Neural progenitor cell (in vitro differentiated cells): ENCODE measurements at places on chromosomes 1 and 21.
A peak's percentile ranks its signal among the peaks of the same experiment; 100 is the strongest.

- no peak for DNase-seq
- H3K27me3 ChIP-seq = no peaks in the 10 kb centered on the region
- no peak overlapping the region for H3K4me3 ChIP-seq
- H3K36me3 ChIP-seq = no peaks in the 10 kb centered on the region
- H3K4me1 ChIP-seq = peaks cover 10% of the 10 kb centered on the region
- no peak overlapping the region for H3K27ac ChIP-seq
Measured at GRCh38 chr1:16088351-16088911, 15.0 kb upstream of the FAM131C start.

DNA sequence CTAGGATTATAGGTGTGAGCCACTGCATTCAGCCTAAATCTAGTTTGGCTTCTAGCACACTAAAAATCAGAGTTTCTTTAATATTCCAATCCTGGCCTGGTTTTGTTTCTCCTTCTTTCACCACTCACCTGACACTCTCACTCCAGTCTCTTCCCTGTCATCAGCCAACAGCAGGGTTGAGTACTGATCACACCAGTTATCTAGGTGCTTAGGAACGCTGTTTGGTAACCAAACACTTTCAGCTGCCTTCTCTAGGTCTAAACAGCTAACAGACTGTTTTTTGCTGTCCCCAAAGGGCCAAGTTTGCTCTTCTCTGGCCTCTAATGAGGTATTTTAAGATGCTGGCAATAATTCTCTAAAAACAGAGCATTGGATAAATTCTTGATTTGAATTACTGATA is 17.7 kb upstream of the FRRS1 start:
- H3K4me1 ChIP-seq = no peaks in the 10 kb centered on the region
- H3K4me3 ChIP-seq = no peak overlapping the region
- H3K36me3 ChIP-seq = no peaks in the 10 kb centered on the region

GRCh38 chr1:227357171-227357926 is 39.1 kb upstream of the CDC42BPA start:
- H3K27ac ChIP-seq = no peak overlapping the region
- no peaks in the 10 kb centered on the region for H3K4me1 ChIP-seq
- no peaks in the 10 kb centered on the region for H3K36me3 ChIP-seq

DNA sequence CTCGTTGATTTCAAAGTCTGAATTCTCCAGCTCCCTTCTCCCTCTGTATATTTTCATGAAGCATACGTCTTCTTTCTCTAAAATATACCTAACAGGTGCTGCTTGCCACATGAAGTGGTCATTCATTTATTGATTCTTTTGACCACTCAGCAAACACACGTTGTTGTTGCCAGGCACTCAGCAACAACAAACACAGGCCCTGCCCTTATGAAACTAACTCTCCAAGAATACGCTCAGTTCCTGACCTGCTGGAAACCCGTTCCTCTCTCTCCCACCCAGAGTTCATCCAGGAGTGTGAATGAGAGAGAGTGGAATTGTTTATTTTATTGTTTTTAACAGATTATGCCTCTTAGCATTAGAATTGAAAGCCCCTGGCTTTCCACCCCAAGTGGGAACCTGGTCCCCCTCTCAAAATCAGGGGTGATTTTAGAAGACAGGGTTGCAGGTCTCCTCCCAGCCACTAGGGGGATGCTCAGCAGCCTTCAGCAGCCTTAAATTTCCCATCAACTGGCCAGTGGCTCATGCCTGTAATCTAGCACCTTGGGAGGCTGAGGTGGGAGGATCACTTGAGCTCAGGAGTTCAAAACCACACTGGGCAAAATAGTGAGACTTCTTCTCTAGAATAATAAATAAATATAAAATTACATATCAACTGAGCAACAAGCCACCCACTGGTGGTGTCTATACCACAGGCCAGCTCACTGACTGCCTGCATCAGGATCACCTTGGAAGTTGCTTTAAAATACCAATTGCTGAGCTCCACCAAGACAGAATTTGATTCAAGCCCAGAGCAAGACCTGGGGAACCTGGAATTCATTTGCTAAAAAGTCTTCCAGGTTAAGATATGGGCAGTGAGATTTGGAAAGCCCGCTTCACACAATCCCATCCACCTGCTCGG is 181.0 kb upstream of the KLHDC7A start:
- H3K4me1 ChIP-seq = peaks cover 18% of the 10 kb centered on the region
- DNase-seq = peak; percentile 68
- H3K27ac ChIP-seq = no peak overlapping the region
- H3K36me3 ChIP-seq = no peaks in the 10 kb centered on the region

DNA sequence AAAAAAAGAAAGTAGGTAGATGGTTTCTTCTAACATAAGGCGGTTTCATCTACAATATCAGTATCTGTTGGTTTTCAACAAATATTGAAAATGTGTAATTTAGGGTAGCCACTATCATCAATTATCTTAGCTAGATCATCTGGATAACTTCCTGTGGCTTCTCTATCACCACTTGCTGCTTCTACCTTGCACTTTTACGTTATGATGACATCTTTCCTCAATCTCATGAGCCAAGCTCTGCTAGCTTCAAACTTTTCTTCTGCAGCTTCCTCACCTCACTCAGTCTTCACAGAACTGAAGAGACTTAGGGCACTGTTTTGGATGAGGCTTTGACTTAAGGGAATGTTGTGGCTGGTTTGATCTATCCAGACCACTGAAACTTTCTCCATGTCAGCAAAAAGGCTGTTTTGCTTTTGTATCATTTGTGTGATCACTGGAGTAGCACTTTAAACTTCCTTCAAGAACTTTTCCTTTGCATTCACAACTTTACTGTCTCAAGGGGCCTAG is 144.9 kb upstream of the HP1BP3 start:
- no peak overlapping the region for H3K4me3 ChIP-seq
- peaks cover 5% of the 10 kb centered on the region for H3K36me3 ChIP-seq
- no peak overlapping the region for H3K27ac ChIP-seq
- DNase-seq = no peak

DNA sequence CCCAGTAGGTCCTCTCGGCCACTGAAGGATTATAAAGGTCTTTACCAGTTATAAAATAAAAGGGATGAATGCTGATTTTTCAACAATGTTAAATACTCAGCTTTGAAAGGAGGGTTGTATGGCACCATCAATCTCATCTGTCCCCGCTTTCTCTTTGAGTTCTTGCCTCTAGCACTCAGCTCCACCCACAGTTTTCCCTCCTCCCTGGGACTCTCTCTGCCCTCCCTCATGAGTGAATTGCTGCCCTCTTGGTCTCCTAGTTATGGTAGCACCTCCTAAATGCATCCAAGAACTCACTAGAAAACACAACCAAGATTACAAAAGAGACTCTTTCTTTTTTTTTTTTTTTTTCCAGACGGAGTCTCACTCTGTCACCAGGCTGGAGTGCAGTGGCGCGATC is 91.0 kb downstream of the TEX35 start:
- no peak overlapping the region for H3K4me3 ChIP-seq
- H3K27ac ChIP-seq = no peak overlapping the region
- no peaks in the 10 kb centered on the region for H3K36me3 ChIP-seq
- no peak for DNase-seq

GRCh38 chr1:198841477-198841876 is 202.6 kb downstream of the PTPRC start:
- no peaks in the 10 kb centered on the region for H3K4me1 ChIP-seq
- no peak overlapping the region for H3K4me3 ChIP-seq
- H3K27ac ChIP-seq = no peak overlapping the region

- H3K4me1 ChIP-seq = no peaks in the 10 kb centered on the region
- H3K4me3 ChIP-seq = no peak overlapping the region
- no peaks in the 10 kb centered on the region for H3K27me3 ChIP-seq
- no peak for DNase-seq
- H3K36me3 ChIP-seq = no peaks in the 10 kb centered on the region
- H3K27ac ChIP-seq = no peak overlapping the region
Measured at GRCh38 chr1:31980835-31981455, 32.7 kb upstream of the KHDRBS1 start.

DNA sequence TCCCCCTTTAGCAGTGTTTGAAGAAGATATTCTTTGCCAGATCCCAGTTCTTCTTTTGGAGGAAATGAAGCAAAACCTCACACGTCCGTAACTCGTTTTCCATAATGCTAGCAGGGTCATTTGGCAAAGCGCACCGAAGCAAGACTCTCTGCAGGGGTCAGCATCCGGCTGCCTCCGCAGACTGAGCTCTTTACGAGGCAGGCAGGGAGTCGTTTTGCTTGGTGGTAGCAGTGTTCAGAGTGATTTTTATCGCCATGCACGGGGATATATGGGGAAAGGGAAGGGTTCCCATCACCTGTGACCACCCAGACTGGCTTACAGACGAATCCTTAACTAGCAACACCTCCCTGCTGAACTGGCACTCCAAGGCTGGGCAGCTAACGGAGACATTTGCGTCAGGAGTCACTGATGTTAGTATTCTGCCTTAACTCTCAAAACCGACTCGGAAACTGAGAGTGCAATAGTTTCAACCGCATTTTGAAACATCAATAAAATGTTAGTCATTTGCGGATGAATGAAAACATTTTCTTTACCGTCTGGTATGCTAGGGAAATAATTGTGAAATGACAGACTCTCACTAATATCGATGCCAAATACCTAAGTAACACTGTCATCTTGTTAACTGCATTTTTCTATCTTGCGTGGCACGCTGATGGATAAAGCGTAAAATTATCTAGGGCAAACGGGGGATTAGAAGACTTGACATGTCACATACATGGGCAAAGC is 2.2 kb upstream of the NEGR1 start:
- H3K27ac ChIP-seq = no peak overlapping the region
- peak overlapping the region; percentile 69 for H3K4me3 ChIP-seq
- H3K36me3 ChIP-seq = no peaks in the 10 kb centered on the region
- H3K27me3 ChIP-seq = peaks cover 57% of the 10 kb centered on the region

DNA sequence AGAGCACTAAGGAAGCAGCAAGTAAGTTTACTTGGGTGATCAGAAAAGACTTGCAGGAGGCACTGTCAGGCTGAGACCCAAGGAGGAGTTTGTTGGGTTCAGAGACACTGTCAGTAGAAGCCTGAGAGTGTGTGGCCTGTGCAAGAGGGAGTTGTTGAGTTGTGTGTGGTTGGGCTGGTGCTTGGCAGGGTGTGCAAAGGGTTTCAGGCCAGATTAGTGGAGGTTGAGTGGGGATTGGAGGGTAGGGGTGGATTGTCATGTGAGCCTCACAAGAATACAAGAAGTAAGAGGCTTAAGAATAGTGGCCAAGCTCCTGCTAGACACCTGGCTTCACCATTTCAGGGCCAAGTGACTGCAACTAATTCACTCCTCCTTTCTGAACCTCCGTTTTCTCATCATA is 8.9 kb upstream of the KIF21B start:
- H3K4me1 ChIP-seq = peaks cover 7% of the 10 kb centered on the region
- peak; percentile 45 for DNase-seq
- no peak overlapping the region for H3K4me3 ChIP-seq
- H3K27ac ChIP-seq = no peak overlapping the region
- H3K27me3 ChIP-seq = no peaks in the 10 kb centered on the region

DNA sequence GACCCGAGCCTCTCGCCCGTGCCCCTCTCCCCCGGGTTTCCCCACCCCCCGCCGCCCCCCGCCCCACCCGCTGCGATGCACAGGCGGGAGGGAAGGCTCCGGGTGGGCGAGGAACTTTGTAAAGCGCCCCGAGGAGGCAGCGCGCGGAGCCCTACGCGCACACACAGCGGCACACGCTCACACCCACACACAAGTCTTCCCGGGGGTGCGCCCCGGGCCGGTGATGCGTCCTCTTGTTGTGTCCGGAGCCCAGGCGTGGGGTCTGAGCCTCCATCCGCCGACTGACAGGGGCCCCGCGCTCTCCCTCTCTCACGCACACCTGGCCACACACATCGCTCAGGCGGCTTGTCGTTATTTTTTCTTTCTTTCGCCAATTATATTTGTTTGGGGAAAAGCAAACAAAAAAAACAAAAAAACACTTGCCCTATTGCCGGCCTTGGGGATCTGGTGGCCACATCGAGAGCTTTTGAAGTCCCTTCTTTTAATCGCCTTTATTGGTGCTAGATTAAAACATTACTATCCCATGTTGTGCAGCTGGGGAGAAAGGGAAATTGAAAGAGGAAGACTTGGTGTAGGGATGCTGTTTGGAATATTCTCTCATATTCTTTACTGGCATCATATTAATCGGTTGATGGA is 770 bp downstream of the NTNG1 start:
- DNase-seq = peak; percentile 61
- peaks cover 5% of the 10 kb centered on the region for H3K4me1 ChIP-seq
- no peak overlapping the region for H3K27ac ChIP-seq
- peaks cover 42% of the 10 kb centered on the region for H3K27me3 ChIP-seq
- peak overlapping the region; percentile 64 for H3K4me3 ChIP-seq

DNA sequence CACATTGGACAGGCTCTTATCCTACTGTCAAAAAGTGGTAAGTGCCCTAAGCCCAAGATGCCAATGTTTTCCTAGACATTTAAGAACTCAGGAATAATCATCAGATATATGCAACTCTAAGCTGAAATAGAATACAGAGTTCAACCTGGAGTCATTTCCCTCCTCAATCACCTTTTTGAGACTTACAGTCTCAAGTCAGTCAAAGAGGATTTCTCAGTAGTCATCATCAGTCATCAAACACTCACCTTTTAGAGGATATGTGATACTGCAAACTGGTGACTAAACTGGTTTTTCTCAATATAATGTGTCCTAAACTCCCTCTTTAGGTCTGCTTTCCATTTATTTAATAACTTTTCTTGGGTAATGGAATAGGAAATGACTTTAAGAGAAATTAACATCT is 145.3 kb upstream of the ADAMTS5 start:
- no peaks in the 10 kb centered on the region for H3K4me1 ChIP-seq
- no peak overlapping the region for H3K27ac ChIP-seq
- H3K36me3 ChIP-seq = no peaks in the 10 kb centered on the region
- no peak overlapping the region for H3K4me3 ChIP-seq
- no peak for DNase-seq

GRCh38 chr1:71788113-71788512 is 494.2 kb downstream of the NEGR1 start:
- no peaks in the 10 kb centered on the region for H3K36me3 ChIP-seq
- no peak overlapping the region for H3K4me3 ChIP-seq
- no peaks in the 10 kb centered on the region for H3K4me1 ChIP-seq
- DNase-seq = no peak

DNA sequence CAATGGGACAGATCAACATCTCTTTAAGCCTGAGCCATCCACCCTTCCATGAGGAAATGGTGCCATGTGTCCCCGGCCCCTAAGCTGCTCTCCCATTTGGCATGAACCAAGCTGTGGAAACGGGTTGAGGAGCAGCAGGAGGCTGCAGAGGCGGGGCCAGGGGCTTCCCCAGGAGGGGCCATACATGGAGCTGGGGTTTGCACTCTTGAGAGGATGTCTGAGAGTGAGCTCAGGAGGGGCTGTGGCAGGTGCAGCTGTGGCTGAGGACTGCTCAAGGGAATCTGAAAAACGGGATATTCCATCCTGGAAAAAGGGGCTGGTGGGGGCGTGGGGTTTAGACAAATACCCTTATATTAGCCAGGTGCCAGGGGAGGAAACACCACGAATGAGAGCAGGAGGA is 7.1 kb upstream of the CLEC20A start:
- no peaks in the 10 kb centered on the region for H3K36me3 ChIP-seq
- no peak overlapping the region for H3K27ac ChIP-seq
- no peaks in the 10 kb centered on the region for H3K4me1 ChIP-seq
- no peaks in the 10 kb centered on the region for H3K27me3 ChIP-seq
- no peak overlapping the region for H3K4me3 ChIP-seq
- no peak for DNase-seq

- peaks cover 29% of the 10 kb centered on the region for H3K27me3 ChIP-seq
- peak; percentile 31 for DNase-seq
- H3K27ac ChIP-seq = no peak overlapping the region
- H3K4me3 ChIP-seq = peak overlapping the region; percentile 43
- no peaks in the 10 kb centered on the region for H3K36me3 ChIP-seq
Measured at GRCh38 chr1:211699059-211699458, 23.6 kb upstream of the NEK2 start.

- no peaks in the 10 kb centered on the region for H3K27me3 ChIP-seq
- H3K36me3 ChIP-seq = no peaks in the 10 kb centered on the region
- no peak overlapping the region for H3K27ac ChIP-seq
- DNase-seq = no peak
- peaks cover 4% of the 10 kb centered on the region for H3K4me1 ChIP-seq
- H3K4me3 ChIP-seq = no peak overlapping the region
Measured at GRCh38 chr1:85144351-85144750, 56.5 kb downstream of the SYDE2 start.
